ENCODE measurements at places on chromosomes 7 and 10. TPM values are rescaled to one million over a fixed set of nuclear protein-coding genes. Genes with fewer than 3 reads are reported as not detected.

SPDYE11 gene
- not detected for total RNA-seq

BBS9 gene
- 91.6 TPM for total RNA-seq

PIK3CG gene
- total RNA-seq: 1.8 TPM

AASS gene
- 36.2 TPM for total RNA-seq

AGR3 gene
- not detected for total RNA-seq

AQP1 gene
- total RNA-seq: 7.6 TPM

C10orf105 gene
- 2.1 TPM for total RNA-seq

FAM237B gene
- 0.23 TPM for total RNA-seq

ANKRD30A gene
- not detected for total RNA-seq

SNCG gene
- 29.1 TPM for total RNA-seq

EPO gene
- total RNA-seq: not detected

SAP25 gene
- not detected for total RNA-seq

All from diencephalon (tissue), 1 donor.